Transverse colon (tissue), 4 donors: ENCODE measurements at places on chromosomes 12 and 14. TPM values are rescaled to one million over a fixed set of nuclear protein-coding genes. Genes with fewer than 3 reads are reported as not detected.

Gene GUCY2C
- total RNA-seq: 20.5 TPM

Gene OASL
- total RNA-seq: 9.0 TPM

Gene SOCS2
- total RNA-seq: 213 TPM

Gene SLC6A12
- 1.2 TPM for total RNA-seq

Gene INSM2
- total RNA-seq: not detected

Gene SDSL
- total RNA-seq: 16.8 TPM

Gene MIP
- not detected for total RNA-seq

Gene OAS3
- total RNA-seq: 14.1 TPM

GRCh38 chr12:31390991-31391390 lies 65.0 kb upstream of the SINHCAF start:
- H3K36me3 ChIP-seq: no peaks in the 10 kb centered on the region
- H3K4me1 ChIP-seq: no peaks in the 10 kb centered on the region
- DNase-seq: no peak
- H3K4me3 ChIP-seq: no peak overlapping the region

- peak; percentile 78 for DNase-seq
- H3K27ac ChIP-seq: peak overlapping the region; percentile 76
- peaks cover 16% of the 10 kb centered on the region for H3K4me1 ChIP-seq
Measured at GRCh38 chr12:32533971-32534590, 134.7 kb downstream of the FGD4 start.

DNA sequence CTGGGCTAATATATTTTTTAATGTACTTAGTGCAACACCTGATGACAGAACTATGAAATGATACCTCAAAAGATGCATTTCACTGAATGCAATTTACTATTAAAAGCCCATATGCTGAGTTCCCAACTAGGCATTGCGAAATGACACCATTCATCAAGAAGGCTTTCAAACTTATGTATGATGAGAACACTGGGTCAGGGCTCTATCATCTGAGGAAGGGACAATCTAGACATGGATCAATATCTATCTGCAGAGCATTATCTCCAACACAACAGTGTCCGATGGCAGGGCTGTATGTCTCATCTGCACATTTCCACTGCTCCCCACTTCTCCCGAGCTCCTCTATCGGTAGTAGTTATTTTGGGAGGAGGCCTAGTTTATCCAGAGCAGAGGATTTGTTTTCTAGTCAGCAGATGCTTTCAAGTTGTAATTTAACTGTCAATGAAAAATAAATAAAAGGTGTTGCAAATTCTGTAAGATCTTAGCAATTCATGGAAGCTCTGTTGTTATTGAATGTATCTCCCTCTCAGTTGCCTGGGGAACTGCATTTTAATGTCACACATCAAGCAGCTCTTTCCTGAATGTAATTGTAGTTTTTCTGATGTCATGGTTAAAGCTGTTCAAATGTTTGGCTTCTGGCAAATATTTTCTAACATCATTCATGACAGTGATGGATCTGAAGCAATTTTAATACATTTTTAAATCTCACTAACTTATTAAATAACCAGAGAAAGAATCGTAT lies 7.4 kb upstream of the GCH1 start:
- H3K27me3 ChIP-seq: no peaks in the 10 kb centered on the region
- H3K36me3 ChIP-seq: no peaks in the 10 kb centered on the region
- no peak overlapping the region for H3K27ac ChIP-seq
- H3K4me1 ChIP-seq: no peaks in the 10 kb centered on the region
- no peak overlapping the region for H3K4me3 ChIP-seq

- H3K4me1 ChIP-seq: no peaks in the 10 kb centered on the region
- no peak for DNase-seq
- H3K36me3 ChIP-seq: no peaks in the 10 kb centered on the region
- no peaks in the 10 kb centered on the region for H3K27me3 ChIP-seq
Measured at GRCh38 chr14:54170301-54170700, 213.7 kb upstream of the BMP4 start.

DNA sequence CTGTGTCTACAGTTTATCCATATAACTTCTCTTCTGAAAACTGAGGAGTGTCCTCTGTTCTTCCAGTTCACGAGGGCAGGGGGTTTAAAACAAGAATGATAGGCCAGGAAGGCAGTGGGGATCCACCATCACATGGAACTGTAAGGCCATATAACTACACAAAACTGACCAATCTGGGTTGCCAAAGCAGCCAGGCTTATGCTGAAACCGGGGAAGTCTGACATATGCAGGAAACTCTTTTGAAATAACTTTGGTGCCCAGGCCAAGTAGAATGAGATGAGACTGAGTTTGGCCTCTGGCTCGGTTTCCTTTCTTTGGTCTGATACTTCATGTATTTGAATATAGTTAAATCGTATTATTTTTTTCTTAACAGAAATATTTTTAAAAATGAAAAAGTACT lies 18.0 kb upstream of the ATF1 start:
- H3K27me3 ChIP-seq: no peaks in the 10 kb centered on the region
- DNase-seq: no peak
- peaks cover 44% of the 10 kb centered on the region for H3K36me3 ChIP-seq

- no peak overlapping the region for H3K27ac ChIP-seq
- H3K4me3 ChIP-seq: no peak overlapping the region
- H3K36me3 ChIP-seq: no peaks in the 10 kb centered on the region
- H3K4me1 ChIP-seq: peaks cover 6% of the 10 kb centered on the region
- H3K27me3 ChIP-seq: peaks cover 8% of the 10 kb centered on the region
- no peak for DNase-seq
Measured at GRCh38 chr12:3302401-3303041, 188.5 kb upstream of the PRMT8 start.

- peaks cover 62% of the 10 kb centered on the region for H3K27me3 ChIP-seq
- no peaks in the 10 kb centered on the region for H3K4me1 ChIP-seq
- DNase-seq: no peak
Measured at GRCh38 chr14:99264691-99265450, 7.1 kb downstream of the BCL11B start.

- H3K27ac ChIP-seq: no peak overlapping the region
- H3K36me3 ChIP-seq: no peaks in the 10 kb centered on the region
- no peaks in the 10 kb centered on the region for H3K4me1 ChIP-seq
- DNase-seq: no peak
- H3K4me3 ChIP-seq: no peak overlapping the region
Measured at GRCh38 chr12:104166465-104166864, 28.5 kb upstream of the NFYB start.

DNA sequence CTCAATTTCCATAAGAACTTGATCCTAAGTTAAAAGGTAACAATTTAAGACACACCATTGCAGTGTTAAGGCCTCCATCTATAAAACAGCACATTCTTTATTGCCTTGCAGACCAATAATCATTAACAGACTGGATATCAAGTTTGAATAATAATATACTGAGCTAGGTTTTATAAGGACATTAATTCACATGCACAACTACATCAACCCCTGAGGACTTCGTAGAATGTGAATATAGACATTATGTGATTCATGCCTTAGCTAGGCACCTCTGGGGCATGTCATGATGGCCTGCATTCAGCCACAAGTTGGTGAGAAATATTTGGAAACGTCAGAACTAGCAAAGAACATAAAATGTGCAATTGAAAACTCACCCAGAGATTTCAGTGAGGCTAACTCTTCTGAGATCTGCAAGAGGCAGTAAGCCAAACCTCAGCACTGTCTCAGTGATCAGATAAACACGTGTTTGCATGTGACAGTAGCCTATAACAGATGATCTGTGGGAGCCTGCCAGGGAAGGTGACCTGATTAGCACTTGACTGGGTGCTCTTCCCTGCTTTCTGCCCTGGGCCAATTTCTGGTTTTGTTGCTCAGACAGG lies 492.2 kb downstream of the FLRT2 start:
- H3K36me3 ChIP-seq: no peaks in the 10 kb centered on the region
- H3K27me3 ChIP-seq: no peaks in the 10 kb centered on the region
- H3K27ac ChIP-seq: no peak overlapping the region
- no peak for DNase-seq

- no peak overlapping the region for H3K4me3 ChIP-seq
- DNase-seq: no peak
- peaks cover 3% of the 10 kb centered on the region for H3K4me1 ChIP-seq
Measured at GRCh38 chr14:36313206-36313605, 7.2 kb downstream of the MBIP start.

GRCh38 chr14:93895023-93895604 lies 32.0 kb upstream of the FAM181A start:
- no peaks in the 10 kb centered on the region for H3K36me3 ChIP-seq
- peaks cover 5% of the 10 kb centered on the region for H3K4me1 ChIP-seq
- DNase-seq: no peak
- H3K27ac ChIP-seq: no peak overlapping the region
- no peak overlapping the region for H3K4me3 ChIP-seq

DNA sequence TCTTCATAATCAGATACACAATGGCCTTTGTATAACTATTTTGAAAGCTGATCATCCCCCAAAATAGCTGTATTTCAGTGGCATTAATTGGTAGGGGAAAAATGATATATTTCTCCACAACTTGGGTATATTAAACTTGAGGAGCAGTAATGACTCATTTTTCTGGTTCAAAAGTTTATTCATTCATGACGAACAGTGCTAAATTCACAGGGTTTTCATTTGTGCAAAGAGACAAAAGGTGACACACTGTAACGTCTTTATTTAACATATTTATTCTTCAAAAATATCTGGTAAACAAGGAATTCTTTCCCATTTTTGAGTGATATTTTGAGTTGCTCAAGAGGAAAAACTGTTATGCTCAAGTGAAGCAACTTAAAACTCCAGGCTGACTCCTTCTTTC lies 415.5 kb upstream of the SOX5 start:
- H3K4me1 ChIP-seq: peaks cover 4% of the 10 kb centered on the region
- H3K27me3 ChIP-seq: no peaks in the 10 kb centered on the region
- H3K27ac ChIP-seq: no peak overlapping the region
- no peaks in the 10 kb centered on the region for H3K36me3 ChIP-seq

DNA sequence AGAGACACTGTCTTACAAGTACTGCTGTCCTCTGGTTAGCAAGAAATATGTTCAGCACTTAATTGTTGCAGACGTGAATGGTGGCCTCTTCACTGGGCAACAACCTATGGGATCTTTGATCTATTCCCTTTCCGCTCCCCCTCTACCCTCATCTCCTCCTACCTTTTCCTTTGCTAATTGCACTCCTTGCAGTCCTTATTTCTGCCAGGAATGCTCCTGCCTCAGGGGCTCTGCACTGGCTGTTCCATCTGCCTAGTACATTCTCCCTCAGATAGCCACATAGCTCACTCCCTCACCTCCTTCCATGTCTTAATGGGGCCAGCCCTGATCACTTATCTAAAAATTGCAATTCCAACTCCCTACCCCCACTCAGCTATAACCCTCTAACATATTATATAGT lies 4.5 kb upstream of the NFYB start:
- H3K4me1 ChIP-seq: no peaks in the 10 kb centered on the region
- H3K27ac ChIP-seq: no peak overlapping the region
- H3K36me3 ChIP-seq: no peaks in the 10 kb centered on the region

DNA sequence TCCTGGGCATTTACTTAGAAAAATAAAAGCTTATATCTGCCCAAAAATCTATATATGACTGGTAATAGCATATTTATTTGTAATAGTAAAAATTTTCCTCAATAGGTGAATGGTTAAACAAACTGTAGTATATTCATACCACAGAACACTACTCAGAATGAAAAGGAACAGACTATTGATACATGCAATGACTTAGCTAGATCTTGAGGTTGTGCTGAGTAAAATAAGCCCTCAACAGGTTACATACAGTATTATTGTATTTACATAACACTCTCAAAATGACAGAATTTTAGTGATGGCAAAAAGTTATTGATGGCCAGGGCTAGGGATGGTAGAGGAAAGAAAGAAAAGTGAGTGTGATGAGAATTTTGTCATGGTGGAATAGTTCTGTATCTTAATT lies 178.4 kb downstream of the BMP4 start:
- no peak overlapping the region for H3K27ac ChIP-seq
- DNase-seq: no peak
- H3K4me3 ChIP-seq: no peak overlapping the region
- H3K4me1 ChIP-seq: no peaks in the 10 kb centered on the region

GRCh38 chr12:105961821-105962671 lies 176.7 kb downstream of the NUAK1 start:
- no peaks in the 10 kb centered on the region for H3K36me3 ChIP-seq
- no peak overlapping the region for H3K4me3 ChIP-seq
- no peaks in the 10 kb centered on the region for H3K27me3 ChIP-seq
- H3K27ac ChIP-seq: no peak overlapping the region
